ENCODE measurements at places on chromosomes 12 and 14.

GRCh38 chr12:65597527-65597926 is 226.8 kb upstream of the HMGA2 start:
- no peak for DNase-seq

DNA sequence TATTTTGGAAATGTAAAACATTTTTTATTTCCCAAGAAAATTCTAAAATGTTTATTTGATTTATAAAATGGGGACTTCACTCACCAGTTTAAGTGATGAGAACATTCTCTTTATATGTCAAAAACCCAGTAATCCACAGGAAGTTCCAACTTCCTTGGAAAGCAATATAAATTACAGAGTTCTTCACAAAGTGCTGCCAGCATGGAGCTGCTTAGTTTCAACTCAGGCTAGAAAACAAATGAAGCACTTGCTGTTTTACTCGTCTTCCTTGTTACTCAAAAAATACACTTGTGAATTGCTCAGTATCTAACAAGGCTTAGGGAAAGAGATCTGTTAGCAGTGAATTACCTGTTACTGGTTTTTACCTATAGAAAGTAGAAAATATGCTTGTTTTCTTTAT is 942.7 kb upstream of the MDGA2 start:
- no peak for DNase-seq

DNA sequence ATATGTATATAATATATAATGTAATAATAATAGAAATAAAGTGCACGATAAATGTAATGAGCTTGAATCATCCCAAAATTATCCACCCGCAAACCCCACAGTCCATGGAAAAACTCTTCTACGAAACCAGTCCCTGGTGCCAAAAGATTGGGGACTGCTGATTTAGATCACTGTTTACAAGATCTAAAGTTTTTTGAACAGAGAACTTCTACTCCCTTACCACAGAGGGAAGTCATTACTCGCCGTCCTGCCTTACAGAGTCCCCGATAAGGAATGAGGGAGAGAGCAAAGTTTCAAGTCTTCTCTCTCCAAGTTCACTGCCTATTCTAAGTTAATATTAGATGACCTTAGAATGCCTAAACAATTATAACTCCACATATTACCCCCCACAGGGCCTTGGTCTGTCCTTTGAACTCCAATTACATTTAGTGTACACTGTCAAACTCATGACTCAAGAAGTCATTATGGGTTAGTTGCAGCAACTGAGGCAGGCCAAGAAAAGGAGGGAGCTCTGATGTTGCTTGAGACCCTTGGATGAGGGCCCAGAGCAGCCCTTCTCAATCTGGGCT is 21.8 kb upstream of the DHRS4 start:
- no peak for DNase-seq

- DNase-seq, result no peak
Observed at GRCh38 chr12:26701604-26702215, 131.3 kb downstream of the ITPR2 start.

DNA sequence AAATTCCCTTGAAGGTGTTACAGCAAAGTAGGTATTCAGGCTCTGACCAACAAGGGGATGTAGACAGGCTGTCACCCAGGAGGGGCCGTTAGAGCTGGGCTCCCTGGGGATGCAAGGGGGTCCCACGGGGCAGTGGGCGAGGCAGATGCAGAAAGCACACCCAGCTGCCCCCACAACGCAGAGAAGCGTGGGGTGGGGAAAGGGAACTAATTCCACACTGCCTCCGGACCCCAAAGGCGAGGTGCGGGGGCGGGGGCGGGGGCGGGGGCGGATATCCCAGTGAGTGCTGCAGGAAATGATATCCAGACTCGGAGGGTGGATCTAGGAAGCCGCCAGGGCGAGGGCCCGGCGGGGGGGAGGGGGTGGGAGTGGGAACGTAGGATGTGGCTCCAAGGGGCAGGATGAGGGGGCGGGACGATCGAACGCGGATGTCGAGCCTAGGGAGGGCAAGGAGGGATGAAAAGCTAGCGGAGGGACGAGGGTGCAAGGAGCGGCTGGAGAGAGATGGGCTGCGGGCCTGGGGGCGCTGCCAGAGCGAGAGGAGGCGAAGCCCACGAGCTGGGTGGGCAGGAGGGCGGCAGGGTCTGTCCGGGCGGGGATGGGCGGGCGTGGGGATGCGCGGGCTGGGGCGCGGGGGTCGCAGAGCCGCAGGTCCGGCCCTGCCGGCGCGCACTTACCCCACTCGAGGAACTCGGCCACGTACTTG is 874 bp downstream of the CDC42BPB start:
- DNase-seq, result peak; percentile 7

DNA sequence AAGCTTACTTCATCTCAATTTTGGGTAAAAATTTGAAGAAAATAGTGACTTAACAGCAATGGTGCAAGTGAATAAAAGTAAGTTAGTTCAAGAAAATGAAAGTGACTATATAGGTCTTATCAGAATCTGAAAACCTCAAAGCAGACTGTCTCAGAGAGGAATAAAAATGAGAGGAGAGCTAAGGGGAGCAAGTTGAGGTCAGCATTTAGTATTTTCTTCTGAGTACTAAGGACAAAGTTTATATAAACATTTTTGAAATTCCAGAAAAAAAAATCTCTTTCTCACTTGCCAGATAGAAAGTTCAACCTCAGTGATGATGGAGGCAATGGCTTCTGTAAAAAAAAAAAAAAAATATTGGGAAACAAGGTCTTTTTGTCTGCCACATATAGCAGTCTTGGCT is 414.1 kb downstream of the NPAS3 start:
- no peak for DNase-seq

DNA sequence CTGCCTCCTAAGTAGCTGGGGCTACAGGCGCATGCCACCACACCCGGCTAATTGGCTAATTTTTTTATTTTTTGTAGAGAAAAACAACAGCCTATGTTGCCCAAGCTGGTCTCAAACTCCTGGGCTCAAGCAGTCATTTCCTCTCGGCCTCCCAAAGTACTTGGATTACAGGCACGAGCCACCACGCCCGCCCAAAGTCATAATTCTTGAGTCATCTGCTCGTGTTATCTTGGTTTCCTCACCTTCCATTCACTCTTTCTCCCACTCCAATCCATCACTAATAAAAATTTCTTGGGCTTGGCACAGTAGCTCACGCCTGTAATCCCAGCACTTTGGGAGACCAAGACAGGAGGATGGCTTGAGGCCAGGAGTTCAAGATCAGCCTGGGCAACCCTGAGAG is 32.0 kb downstream of the ITGA7 start:
- no peak for DNase-seq

- peak; percentile 17 for DNase-seq
Observed at GRCh38 chr14:104926619-104927431, 2.1 kb downstream of the PLD4 start.

GRCh38 chr14:44341116-44341515 is 166.0 kb downstream of the FSCB start:
- no peak for DNase-seq

DNA sequence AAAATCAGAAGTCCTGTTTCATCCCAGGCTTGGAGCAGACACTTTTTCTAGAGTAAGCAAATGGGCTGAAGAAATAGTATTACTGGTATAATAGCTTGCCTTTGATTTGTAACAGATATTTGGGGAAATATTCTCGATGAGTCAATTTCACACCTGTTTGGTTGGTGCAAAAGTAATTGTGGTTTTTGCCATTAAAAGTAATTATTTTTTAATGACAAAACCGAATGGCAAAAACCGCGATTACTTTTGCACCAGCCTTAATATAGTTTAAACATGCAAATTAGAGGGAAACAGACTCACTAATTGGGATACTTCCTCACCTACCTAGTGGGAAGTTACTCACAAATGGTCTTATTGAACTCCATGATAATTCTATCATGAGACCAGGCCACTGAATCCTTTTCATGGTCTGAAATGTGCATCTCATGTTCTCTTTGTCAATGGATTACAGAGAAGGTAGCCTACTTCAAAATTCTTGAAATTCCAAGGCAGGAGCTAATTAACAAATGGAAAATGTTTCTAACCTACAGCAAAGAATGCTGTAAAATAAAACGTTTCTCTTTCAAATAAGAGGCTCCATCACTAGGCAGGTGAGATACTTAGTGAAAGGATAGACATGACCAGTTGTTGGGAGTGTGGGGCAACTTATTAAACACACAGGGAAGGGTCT is 391.3 kb downstream of the EMP1 start:
- DNase-seq, result no peak

DNA sequence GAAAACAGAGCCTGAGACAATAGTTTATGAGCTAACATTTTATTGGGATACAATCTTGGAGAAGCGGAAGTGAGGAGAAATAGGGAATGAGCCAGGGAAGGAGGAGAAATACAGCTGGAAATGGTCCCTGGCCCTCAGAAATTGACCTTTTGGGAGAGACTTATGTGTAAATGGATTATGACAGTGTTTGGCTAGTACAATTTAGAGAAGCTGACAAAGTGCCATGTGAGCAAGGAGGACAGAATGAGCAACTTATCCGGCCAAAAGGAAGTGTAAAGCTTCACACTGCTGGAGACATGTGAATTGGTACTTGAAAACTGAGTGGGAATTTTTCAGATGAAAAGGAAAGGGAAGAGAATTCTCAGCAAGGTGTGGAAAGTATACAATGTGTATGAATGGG is 2.9 kb downstream of the GLIPR1 start:
- no peak for DNase-seq

GRCh38 chr12:92639017-92639416 is 63.8 kb upstream of the PLEKHG7 start:
- DNase-seq, result no peak

GRCh38 chr12:76308866-76309265 is 39.3 kb downstream of the BBS10 start:
- DNase-seq, result no peak

DNA sequence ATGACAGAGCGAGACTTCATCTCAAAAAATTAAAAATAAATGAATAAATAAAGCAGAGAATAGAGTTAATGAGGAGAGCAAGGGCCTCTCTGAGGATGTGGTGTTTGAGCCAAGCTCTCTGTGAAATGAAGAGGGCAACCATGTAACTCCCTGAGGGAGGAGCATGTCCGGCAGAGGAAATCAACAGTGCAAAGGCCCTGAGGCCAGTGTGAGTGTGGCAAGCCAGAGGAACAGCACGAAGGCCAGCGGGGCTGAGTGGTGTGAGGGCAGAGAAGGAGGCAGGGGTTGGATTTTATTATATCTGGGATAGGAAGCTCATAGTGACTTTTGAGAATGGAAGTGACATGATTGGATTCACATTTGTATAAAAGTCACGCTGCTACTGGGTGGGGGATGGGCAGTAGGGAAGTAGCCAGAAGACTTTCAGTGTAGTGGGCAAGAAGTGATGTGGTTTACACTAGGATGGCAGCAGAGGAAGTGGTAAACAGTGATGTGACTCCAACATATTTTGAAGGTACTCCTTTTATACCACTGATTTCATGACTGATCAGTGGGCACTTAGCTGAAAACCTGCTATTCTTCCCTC is 10.3 kb upstream of the LRP1-AS start:
- DNase-seq, result no peak

GRCh38 chr12:82682326-82682725 is 4.4 kb upstream of the TMTC2 start:
- DNase-seq, result no peak

DNA sequence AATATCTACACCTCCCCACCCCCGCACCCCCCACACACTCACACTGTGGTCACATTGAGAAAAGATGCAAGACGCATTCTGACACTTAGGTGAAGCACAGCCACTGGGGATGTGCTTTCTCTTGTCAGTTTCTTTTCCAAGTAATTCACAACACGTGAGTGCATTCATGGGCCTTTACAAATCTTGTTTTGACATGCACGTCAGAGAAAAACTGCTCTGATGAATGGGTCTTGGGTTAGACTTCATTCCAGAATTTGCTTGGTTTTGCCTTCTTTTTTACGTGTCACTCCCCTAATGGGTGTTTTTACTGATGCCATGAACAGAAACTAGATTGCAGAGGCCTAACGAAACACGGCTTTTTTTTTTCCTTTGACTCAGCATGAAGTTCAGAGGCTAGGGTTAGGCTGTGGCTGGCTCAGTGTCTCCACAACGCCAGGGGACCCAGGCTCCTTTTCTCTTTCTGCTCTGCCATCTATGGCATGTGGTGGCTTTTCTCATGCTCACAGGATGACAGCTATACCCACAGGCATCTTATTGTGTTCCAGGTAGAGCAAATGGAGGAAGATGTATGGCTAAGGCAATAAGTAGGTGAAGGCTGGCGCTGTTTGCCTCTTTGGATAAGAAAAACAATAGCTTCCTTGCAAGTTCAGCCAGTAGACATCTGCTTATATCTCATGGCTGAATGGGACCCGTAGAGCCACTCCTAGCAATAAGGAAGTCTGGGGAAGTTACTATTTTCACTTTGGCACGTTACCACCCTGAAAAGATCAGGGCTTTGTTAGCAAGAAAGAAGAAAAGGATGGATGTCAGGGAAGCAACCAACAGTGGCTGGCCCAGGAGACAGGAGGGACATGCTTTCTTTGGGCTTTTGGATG is 253.3 kb downstream of the SLC15A4 start:
- DNase-seq, result no peak

DNA sequence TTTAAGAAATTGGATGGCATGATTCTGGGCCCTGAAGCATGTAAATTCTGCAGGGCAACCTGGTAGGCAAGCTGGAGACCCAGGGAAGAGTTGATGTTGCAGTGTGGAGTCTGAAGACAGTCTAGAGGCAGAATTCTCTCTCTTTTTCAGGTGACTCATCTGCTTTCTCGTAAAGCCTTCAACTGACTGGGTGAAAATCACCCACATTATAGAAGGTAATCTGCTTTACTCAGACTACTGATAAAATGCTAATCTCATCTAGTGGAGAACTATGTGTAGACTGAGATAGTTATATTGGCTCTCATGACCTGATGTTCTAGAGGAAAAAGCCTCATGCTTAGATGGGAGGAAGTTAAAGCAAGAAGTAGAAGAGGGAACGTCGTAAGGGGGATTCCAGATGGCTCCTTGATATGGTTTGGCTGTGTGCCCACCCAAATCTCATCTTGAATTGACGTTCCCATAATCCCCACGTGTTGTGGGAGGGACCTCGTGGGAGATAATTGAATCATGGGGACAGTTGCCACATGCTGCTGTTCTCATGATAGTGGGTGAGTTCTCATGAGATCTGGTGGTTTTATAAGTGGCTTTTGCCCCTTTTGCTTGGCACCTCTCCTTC is 723.8 kb downstream of the BCL11B start:
- peak; percentile 43 for DNase-seq

DNA sequence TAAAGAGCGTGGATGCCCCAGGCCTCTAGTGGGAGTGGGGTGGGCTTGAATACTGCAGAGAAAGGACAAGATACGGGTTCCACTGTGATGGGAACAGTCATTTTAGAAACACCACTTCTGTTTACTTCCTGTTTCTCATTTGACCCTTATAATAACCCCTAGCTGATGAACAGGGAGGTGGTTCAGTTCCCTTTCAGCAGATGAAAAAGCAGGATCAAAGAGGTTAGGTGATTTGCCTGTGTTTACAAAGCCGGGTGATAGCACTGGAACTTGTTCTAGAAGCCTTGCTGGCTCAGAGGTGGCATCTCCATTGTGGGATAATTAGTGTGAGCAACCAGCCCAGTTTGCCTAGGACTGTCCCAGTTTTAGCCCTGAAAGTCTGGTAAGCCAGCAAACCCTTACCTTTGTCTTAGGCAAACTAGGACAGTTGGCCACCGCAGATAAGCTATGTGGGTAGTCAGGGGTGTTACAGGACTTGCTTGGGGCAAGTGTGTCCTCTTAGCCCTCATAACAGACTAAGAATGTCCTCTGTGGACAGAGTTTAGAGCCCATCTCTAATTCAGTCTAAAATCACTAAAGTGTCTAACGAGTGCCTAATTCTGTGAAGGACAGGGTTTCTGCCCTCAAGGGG is 7.5 kb upstream of the LRP1-AS start:
- no peak for DNase-seq

GRCh38 chr12:16350682-16351081 is 3.2 kb downstream of the MGST1 start:
- no peak for DNase-seq

GRCh38 chr14:105205673-105206208 is 24.6 kb upstream of the NUDT14 start:
- DNase-seq, result no peak

GRCh38 chr12:4296751-4297150 is 23.2 kb downstream of the CCND2 start:
- DNase-seq, result no peak
